ENCODE measurements at places on chromosomes 3 and 15.

GRCh38 chr3:49911611-49912010 is 7.9 kb upstream of the MST1R start:
- no peak for DNase-seq

- peak; percentile 97 for DNase-seq
Measured at GRCh38 chr3:129278439-129278965, at the start of gene HMCES. Gene HMCES (plus strand): TSS chr3:129278870. CDS start chr3:129279733, 863 bp downstream.

- no peak for DNase-seq
Measured at GRCh38 chr3:33032938-33033337, 64.0 kb downstream of the GLB1 start.

- no peak for DNase-seq
Measured at GRCh38 chr3:176587089-176587488, 610.2 kb downstream of the TBL1XR1 start.

Measured in D341Med (cell line).